ENCODE measurements at places on chromosomes 1 and 21.

GRCh38 chr1:182389619-182390047, 2.0 kb downstream of the GLUL start:
- peak; percentile 50 for DNase-seq

DNA sequence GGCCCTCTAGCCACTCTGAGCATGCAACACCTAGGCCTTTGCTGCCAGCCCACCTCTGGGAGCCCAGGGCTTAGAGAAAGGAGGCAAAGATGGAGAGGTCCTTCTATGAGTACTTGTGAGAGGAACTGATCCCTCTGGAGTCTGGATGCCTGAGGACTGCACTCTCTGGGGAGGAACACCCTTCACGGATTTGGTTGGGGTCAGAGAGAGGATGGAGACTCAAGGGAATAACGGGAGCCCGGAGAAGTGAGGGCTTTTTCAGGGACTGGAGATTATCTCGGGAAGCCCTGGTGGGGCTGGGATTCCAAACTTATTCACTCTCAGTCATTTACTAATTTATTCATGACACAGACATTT, 413 bp upstream of the C1orf232 start:
- no peak for DNase-seq

DNA sequence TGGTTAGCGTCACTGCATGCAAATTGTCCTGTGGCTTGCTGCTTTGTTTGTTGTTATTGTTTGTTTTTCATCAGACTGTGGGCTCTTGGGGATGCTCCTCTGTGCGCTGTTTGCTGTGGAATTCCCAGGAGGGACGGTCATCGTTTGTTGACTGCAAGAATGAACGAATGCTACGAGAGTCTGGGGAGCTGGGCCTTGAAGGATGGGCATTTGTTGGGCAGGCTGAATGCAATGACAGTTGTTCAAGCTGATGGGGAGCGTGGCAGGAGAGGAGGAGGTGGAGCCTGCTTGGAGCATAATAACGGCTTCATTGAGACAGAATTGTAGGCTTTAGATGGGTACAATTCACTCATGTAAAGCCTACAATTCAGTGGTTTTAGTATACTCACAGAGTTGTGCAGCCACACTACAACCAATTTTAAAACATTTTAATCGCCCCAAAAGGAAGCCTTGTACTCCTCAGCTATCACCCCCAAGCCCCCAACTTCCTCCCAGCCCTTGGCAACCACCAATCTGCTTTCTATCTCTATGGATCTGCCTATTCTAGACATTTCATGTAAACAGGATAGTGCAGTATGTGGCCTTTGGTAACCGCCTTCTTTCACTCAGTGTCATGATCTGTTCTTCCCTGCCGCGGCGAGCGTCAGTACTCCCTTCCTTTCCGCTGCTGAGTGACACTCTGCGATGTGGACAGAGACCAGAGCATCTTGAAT, 190.2 kb downstream of the CAMTA1 start:
- no peak for DNase-seq

DNA sequence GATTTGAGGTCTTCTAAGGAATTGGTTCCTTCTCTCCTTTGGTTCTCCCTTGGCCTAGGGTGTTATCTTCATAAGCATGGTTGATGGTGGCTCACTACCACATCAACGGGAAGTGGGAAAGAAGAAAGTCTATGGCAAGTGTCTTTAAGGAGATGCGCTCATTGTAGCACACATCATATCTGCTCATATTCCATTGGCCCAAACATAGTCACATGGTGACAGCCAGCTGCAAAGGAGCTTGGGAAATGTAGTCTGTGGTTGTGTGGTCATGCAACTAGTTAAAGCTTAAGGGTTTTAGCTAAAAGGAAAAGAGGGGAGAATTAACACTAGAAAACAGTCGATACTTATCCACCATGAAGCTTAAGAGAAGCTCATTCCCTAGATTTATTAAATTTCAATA, 11.4 kb upstream of the MRPS6 start:
- no peak for DNase-seq

DNA sequence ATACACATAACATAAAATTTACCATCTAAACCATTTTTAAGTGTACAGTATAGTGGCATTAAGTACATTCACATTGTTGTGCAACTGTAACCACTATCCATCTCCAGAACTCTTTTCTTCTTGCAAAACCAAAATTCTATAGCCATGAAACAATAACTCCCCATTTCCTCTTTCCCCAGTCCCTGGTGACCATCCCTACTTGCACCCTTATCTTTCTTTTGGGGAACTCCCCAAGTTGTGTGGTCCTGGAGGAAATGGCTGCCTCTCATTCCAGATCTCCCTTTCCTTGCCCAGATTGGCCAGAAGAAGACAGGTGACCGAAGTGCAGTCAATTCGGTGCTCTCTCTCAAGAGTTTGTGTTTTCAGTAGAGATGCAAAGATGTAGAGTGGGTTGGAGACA, 389.6 kb upstream of the C1orf87 start:
- no peak for DNase-seq

DNA sequence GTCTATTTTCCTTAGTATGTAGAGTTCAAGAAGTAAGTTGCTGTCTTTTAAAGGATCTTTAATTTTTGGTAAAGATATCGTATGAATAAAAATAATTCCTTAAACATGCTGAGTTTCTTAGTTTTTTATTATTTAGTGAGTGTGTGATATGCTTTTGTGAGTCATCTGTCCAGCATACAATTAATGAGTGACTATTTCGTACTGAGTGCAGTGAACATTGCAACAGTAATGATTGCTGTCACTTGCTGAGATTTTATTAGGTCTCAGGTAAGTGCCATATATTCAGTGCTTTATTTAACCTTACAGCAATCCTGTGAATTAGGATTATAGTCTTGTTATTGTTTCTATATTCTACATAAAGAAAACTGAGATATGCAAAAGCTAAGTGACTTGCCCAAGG, 22.6 kb downstream of the MIGA1 start:
- DNase-seq = no peak

DNA sequence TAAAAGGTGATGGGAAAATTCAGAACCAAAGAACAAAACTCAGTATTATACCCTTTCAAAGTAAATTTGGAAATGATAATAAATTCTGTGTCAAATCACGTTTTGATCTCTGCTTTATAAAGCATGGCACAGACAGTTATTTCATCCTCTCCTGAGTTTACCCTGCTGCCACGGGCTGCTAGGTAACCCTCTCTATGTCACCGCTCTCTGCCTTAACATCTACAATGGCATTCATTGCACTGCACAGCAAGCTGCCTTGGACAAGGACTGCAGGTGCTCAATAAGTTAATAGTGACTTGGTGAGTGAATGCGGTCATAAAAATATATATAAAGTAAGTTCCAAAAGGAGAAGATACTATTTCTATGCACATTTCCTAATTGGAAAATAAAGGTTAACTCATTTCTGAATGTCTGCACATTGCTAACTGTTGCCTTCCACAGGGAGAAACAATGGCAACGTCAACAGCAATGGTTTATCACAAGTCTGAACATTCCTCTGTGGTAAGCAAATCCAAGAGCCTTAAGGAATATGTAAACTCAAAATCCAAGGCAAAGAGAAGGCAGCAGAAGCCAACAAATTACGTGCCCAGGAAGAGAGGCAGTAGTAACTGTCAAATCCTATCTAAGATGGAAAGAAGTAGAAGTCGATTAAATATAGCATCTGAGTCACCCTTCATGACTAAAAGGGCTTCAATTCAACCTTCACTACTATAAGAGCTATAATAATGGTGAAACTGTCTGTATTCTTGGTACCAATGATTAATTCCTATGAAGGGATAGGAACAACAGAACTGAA, 19.4 kb downstream of the FYB2 start:
- no peak for DNase-seq

- no peak for DNase-seq
These were observed 56.0 kb upstream of the GPR52 start for GRCh38 chr1:174391716-174392115.

DNA sequence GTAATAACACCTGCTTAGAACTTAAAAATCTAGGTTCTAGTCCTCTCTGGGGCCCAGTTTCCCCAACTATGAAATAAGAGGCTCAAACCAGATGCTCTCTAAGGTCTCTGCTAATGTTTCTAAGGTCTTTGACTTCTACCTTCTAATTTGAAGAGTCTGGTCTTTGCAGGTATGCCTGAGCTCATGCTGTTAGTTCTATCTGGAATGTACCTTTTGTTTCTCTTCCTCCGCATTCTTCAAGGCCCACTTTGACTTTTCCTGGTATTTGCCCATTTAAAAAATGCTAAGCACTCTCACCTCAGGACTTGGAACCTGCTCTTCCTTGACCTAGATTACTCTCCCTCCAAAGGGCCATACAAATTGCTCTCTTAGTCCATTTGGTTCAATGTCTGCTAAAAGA, 13.5 kb downstream of the SLC35D1 start:
- DNase-seq = no peak

DNA sequence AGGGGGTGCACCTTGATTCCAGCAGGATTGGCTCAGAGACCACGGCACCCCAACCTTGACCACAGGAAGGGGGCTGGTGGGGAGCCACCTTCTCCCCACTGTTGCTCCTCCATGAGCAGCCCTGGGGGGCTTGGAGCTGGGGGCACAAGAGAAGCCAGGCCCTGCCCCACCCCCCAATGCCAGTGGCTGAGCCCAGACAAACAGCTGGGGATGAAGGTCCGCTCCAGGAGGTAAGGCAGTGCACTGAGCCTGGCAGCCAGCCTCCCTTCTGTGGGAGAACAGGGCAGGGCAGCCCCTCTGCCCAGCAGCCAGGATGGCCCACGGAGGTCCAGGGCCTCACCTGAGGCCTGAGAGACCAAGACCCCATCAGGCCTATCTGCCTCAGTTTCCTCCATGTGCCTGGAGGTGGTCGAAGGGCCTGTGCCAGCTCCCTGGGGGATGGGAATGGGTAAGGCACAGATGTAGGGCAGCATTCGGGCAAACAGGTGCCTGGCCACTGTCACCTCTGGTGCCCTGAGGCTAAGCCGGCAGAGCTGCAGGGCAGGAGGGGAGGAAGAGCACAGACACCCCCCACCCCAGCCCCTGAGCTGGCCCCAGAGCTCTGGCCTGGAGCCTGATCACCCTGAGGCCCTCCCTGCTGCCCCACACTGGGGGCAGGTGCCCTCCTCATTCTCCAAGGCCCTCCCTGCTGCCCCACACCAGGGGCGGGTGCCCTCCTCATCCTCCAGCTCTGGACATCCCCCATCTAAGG, 7.1 kb downstream of the ITGB2 start:
- no peak for DNase-seq

DNA sequence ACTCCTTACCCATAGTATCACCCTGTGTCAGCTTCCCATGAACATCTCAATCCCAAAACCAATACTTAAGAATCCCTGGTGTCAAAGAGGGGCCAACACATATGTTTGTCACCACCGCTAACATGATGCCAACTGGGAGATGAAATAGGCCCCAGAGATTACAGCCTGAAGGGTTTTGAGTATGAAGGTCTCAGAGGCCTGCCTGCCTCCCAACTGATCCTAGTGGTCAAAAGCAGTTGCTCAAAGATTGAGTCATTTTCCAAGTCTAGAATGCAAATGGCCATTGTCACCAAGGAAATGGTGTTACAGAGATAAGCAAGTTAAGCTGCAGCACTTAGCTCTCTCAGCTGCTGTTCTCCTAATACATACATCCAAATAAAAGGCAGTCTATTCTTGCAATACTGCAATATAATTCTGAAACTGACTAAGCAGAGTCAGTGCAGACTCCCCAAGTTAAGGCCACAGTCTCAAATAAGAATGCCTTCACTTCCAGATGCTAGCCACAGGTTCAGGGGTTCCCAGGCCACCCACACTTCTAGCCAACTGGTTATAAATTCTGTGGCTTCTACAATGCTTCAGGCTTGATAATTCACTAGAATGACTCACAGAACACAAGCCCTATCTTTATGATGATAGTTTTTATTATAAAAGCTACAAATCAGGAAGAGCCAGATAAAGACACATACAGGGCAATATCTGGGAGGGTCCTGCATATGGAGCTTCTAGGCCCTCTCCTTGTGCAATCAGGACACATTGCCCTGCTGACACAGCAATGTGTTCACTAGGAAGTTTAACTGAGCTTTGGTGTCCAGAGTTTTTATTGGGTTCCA, 18.7 kb downstream of the DUSP10 start:
- no peak for DNase-seq

- no peak for DNase-seq
These were observed 91.7 kb downstream of the TPR start for GRCh38 chr1:186283374-186283773.

- DNase-seq = no peak
These were observed 170.2 kb upstream of the KCNJ15 start for GRCh38 chr21:38086580-38086979.

GRCh38 chr1:223123011-223123610, 19.9 kb downstream of the TLR5 start:
- DNase-seq = no peak

DNA sequence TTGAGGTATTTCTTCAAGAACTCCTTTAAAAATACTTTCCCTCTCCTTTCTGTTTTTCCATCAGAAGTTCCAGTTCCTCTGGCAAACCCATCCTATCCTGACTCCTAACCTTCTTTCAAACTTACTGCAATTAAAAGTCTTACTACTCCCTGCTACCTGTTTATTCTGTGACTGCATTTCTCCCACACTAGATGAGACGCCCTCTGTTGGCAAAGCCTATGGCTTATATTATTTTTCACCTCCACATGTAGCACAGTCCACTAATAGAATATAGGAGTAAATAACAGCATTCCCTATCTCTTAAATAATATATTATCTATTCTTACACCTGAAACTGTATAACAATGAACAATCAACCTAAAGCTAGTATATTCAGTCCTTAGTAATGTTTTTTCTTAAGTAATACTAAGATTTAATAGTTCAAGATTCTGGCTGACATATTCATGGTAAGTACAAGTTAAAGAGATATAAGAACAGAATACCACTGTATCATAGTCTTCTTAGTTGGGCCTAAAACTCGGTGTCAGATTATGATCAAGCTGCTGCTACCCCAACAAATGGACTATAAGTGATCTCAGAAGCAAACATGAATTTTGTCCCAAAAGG, 54.8 kb downstream of the RAB3GAP2 start:
- no peak for DNase-seq

GRCh38 chr1:205263580-205264190, 35.9 kb downstream of the TMCC2 start:
- DNase-seq = no peak

GRCh38 chr1:113210248-113210647, 137.2 kb downstream of the LRIG2 start:
- no peak for DNase-seq

DNA sequence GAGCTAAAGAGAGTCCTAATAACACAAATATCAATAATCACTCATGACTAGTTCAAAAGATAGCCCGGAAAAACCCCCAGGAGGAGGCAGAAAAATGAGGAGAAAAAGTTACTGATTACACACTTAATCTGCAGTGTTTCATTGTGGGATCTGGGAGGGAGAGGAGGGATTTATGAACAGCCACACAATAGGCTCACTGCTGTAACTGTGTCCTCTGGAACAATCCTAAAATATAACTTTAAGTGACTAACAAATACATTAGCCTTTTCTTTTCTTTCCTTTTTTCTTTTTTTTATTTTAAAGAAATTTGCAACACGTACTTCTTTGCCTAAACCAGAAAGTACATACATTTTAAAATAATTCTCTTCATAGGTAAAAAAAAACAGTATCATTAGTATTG, 106.3 kb upstream of the LBR start:
- DNase-seq = no peak

DNA sequence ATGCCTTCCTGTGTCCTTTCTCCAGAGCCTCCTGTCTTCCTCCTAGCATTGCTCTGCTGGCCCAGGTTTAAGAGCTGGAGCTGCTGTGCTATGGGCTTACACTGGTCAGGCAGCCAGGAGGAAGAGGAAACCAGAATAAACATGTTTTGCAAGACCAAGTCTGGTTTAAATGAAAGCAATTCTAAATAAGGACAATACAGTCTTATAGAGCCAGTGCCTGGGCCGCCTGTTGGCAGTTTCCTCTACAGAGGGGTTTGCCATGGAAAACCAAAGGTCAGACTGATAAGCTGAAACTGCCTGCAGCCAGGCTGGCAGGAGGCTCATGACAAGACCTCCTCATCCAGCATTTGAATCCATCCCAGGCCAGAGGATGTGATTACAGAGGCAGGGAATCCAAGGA, 92.9 kb upstream of the FGGY start:
- DNase-seq = no peak

Measured in nucleus accumbens (tissue), 56 donors.